ENCODE measurements at places on chromosomes 16 and 17. TPM values are rescaled to one million over a fixed set of nuclear protein-coding genes. Genes with fewer than 3 reads are reported as not detected.

The OR2C1 gene
- not detected for total RNA-seq

DNA sequence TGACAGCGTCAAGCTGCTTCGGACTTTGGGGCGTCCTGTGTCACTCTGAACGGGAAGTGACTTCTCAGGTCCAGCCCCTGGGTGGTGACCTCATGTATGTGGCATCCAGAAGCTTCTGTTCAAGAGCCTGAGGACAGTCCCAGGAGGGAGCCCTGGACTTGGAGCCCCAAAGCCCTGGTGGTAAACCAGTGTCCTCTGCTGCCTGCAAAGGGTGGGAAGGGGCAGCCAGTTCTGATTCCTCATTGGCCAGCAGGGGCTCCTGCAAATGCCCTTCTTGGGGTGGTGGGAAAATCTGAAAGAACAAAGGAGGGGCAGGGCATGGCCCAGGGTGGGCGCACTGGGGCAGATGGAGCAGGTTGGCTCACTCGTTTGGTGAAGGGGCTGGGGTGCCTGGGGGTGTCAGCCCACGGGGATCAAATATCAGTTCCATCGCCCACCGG lies 1.6 kb downstream of the OSGIN1 start:
- DNase-seq: no peak

DNA sequence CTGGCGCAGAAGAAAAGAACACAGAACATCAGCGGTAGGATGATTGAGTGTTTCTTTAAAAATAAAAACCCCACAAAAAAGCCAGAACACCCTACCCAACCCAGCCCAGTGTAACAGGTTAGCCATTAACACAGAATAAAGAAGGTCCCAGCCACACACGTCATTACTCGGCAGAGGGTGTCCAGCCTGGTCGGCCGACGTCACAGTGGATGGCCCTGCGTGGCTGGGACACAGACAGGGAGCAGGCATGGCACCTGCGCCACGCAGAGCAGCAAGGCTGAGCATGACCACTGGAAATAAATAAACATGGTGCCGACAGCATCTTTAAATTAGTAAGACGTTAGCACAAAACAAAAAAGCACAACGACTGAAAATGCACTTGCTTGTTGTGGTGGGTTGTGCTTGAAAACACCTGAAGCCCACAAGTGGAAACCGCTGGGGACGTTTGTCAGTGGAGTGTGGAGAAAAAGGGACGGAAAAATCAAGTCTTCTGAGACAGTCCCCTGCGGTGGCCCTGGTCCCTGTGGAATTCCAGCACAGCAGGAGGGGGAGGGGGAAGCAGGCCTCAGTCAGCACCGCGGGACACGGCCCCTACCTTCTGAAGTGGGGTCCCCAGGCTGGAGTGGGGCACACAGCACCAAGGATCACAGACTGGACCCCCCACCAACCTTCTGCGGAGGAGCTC lies 39.2 kb downstream of the SLC7A5 start:
- no peak for DNase-seq

GRCh38 chr17:79831265-79832217 lies 7.7 kb downstream of the CBX4 start:
- peak; percentile 82 for DNase-seq

GRCh38 chr17:77472468-77473310 lies 331.9 kb downstream of the SEC14L1 start:
- no peak for DNase-seq

GRCh38 chr16:85869785-85870558 lies 29.0 kb upstream of the IRF8 start:
- no peak for DNase-seq

DNA sequence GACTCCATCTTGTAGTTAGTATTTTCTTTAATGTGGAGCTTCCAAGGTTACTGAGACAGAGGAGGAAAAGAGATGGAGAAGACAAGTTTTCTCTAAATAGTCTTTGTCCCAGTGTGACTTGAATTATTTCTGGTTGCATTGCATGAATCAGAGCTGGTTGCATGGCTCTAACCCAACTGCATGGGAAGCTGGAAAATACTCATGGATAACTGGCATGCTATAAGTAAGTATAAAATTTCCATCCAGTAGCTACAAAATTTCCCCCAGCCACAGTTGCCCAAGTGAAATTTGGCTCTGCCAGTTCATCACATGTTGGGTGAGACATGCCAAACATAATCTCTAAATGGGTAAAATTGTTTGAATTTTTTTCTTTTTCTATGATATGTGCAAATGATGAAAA lies 1161.5 kb downstream of the CDH11 start:
- DNase-seq: no peak

- no peak for DNase-seq
Observed at GRCh38 chr16:4232541-4233386, 9.1 kb downstream of the SRL start.

- DNase-seq: peak; percentile 77
Observed at GRCh38 chr16:1363501-1364041, 11.8 kb downstream of the GNPTG start.

- no peak for DNase-seq
Observed at GRCh38 chr16:14015033-14015432, 56.1 kb upstream of the MRTFB start.

The CCL8 gene
- 1.5 TPM for total RNA-seq

GRCh38 chr17:73534209-73534909 lies 109.9 kb downstream of the SDK2 start:
- DNase-seq: no peak

- peak; percentile 74 for DNase-seq
Observed at GRCh38 chr17:1764284-1764683, 2.4 kb downstream of the SERPINF1 start.

GRCh38 chr17:18038149-18038850 lies 668 bp downstream of the ATPAF2 start:
- DNase-seq: no peak

DNA sequence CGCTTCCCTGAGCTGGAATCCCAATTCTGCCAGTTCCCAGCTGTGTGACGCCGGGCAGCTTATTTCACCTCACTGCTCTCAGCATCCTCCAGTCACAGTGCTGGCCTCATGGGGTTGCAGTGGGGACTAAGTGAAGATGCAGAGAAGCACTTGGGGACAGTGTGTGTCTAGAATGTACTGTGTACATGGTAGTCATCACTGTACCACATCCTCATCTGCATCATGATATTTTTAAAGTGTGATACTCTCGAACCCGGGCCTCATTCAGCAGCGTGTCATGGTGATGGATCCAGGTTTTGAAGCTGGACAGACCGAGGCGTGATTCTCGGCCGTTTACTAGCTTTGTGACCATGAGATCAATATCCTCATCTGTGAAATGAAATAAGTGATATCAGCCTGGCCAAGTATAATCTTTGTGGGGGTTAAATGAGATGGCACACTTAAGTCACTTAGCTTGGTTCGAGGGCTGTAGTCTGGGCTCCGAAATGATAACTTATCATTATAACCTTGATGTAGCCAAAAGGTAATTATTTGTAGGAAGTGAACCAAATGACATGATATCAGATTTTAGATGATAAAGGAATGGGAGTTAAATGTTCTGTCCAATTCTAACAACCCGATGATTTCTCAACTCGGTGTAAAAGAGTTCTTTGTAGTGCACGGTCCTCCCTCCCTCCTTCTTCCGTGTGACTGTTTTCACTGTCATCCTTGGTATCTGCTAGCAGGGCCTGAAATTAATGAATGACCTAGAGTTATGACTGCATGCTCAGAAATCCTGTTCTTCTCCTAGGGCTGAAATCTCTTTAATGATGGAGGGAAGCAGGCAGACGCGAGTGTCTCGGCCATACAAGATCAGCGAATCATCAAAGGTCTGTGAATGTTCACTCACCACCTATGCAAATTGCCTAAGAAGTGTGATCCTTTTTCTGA lies 2.0 kb downstream of the KLHL36 start:
- DNase-seq: no peak

- DNase-seq: no peak
Observed at GRCh38 chr16:71564335-71564967, 12.4 kb downstream of the TAT start.

- DNase-seq: no peak
Observed at GRCh38 chr16:53417976-53418375, 16.3 kb upstream of the RBL2 start.

The FAM171A2 gene
- 1.8 TPM for total RNA-seq

The TBC1D26 gene
- total RNA-seq: not detected

- no peak for DNase-seq
Observed at GRCh38 chr17:68711858-68712257, 110.7 kb upstream of the FAM20A start.

- DNase-seq: no peak
Observed at GRCh38 chr16:70754371-70754770, 46.6 kb downstream of the VAC14 start.

- DNase-seq: peak; percentile 77
Observed at GRCh38 chr17:6574687-6575595, 18.6 kb upstream of the PITPNM3 start.

- DNase-seq: no peak
Observed at GRCh38 chr17:1168533-1169220, 11.1 kb downstream of the ABR start.

DNA sequence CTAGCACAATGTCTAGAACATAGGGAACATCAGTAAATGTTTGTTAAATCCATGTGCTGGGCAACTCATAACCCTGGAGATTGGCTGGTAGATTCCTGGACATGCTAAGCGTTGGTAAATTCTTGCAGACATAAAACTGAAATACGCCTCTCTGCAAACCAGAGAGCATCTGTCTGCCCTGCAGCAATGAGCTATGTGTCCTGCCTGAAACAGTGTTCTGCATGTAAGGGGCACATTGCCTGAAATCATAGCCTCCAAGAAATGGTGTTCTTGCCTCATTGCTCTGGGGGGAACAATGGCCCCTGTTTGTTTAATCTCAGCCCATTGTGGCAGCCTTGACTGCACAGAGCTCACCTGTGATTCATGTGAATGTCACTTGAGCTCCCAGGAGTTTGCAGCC lies 113.5 kb upstream of the CCL2 start:
- no peak for DNase-seq

The ABCC6 gene
- 42.5 TPM for total RNA-seq

GRCh38 chr17:303168-303567 lies 49.4 kb downstream of the RPH3AL start:
- no peak for DNase-seq

The UMOD gene
- total RNA-seq: not detected

The TNFAIP1 gene
- total RNA-seq: 82.7 TPM

DNA sequence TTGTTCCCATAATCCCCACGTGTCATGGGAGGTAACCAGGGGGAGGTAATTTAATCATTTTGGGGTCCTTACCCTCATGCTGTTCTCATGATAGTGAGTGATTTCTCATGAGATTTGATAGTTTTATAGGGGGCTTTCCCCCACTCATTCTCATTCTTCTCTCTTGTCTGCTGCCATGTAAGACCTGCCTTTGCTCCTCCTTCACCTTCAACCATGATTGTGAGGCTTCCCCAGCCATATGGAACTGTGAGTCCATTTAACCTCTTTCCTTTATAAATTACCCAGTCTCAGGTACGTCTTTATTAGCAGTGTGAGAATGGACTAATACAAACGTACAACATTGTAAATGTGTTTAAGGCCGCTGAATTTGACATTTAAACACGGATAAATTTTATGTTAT lies 35.5 kb upstream of the APOH start:
- DNase-seq: no peak

The EVI2A gene
- total RNA-seq: 38.2 TPM

- no peak for DNase-seq
Observed at GRCh38 chr16:48447428-48447827, 62.2 kb upstream of the SIAH1 start.

GRCh38 chr17:28178800-28179199 lies 136.3 kb downstream of the NLK start:
- no peak for DNase-seq

GRCh38 chr16:60363566-60363965 lies 1629.5 kb upstream of the GOT2 start:
- DNase-seq: no peak

The CHST5 gene
- total RNA-seq: not detected

DNA sequence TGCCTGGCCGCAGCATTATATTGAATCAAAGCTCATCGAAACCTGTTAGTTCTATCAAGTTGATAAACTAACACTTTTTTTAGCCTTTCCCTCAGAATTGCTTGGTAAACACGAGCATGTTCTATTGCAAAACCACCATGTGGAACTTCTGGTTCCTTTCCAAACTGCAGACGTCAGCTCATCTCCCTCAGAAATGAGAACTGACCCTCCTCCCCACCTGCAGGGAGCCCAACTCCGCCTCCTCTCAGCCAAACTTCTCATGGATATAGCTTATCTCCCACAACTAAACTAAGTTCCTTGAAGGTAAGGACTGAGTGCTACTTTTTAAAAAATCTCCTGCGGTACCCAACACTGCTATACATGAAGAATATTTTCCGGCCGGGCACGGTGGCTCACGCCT lies 6.7 kb downstream of the SHMT1 start:
- DNase-seq: no peak

- DNase-seq: no peak
Observed at GRCh38 chr16:3023415-3023668, 400 bp downstream of the HCFC1R1 start.

- DNase-seq: peak; percentile 80
Observed at GRCh38 chr16:76535-77272, 1.3 kb upstream of the MPG start.

DNA sequence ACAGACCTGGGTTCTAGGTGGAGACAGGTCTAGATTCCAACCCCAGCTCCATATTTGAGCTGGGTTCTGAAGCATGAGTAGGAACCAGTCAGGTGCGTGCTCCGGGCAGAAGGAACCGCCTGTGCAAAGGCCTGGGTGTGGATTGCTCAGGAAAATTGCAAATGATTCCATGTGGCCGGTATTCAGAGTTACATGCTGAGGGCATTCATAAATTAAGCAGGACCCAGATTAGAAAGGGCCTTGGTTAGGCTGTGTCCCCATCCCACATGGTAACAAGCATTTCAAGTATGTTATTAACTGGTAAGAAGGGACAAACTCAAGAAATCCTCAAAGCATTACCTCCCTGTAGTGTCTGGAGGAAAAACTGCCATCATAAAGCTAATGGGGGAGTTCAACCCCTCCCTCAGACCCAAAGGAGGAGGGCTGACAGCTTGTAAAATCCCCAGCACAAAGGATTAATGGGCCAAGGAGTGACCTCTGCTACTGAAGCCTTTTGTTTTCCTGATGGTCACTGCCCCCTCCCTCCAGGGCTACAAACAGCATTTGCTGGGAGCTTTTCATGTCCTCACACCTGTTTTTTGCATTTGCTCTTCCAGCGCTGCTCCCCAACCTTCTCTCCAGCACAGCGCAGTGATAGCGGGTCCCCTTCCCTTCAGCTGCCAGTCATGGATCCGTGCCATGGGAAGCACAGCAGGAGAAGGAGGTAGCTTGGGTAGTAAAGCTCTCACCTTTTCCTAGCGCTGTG lies 218.0 kb downstream of the C16orf95 start:
- no peak for DNase-seq

DNA sequence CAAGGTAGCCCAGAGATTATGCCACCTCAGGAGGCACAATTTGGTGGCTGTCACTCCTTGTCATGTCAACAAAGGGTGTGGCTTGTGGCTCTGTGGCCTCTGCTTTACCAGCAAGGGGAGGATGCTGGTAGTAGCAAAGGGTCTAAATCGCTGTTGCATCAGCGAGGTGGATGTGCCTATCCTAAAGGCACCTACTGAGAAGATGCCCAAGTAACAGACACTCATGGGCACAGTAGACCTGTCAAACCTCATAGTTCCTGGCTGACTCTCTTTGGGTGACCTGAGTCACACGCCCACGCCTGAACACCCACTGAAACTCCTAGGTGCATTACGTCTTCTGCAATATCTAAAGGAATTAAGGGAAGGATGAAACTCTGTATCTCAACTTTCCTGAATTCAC lies 139.5 kb downstream of the PRKCB start:
- no peak for DNase-seq
